HepG2 (cell line): ENCODE measurements at places on chromosomes 2 and 18.

DNA sequence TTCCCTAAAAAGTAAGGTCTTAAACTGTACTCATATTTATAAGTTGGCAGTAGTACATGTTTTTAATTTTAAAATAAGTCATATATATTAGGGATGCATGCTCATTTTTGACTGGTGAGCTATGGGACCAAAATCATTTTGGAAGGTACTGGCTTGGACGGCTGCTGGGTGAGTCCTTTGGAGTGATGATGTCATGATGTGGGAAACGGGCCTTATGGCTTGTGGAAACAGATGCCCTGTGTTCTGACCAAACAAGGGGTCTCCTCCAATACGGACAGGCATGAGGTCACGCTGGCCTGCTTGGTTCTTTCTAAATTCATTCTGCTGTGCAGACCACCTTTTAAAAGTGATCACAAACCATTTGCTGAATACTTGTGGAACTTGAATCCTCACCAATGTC is 109.2 kb upstream of the MGAT5 start:
- DNase-seq, result no peak

- DNase-seq, result no peak
Observed at GRCh38 chr2:50687327-50687726, 344.6 kb downstream of the NRXN1 start.

- DNase-seq, result no peak
Observed at GRCh38 chr18:2706903-2707302, 51.4 kb downstream of the SMCHD1 start.

DNA sequence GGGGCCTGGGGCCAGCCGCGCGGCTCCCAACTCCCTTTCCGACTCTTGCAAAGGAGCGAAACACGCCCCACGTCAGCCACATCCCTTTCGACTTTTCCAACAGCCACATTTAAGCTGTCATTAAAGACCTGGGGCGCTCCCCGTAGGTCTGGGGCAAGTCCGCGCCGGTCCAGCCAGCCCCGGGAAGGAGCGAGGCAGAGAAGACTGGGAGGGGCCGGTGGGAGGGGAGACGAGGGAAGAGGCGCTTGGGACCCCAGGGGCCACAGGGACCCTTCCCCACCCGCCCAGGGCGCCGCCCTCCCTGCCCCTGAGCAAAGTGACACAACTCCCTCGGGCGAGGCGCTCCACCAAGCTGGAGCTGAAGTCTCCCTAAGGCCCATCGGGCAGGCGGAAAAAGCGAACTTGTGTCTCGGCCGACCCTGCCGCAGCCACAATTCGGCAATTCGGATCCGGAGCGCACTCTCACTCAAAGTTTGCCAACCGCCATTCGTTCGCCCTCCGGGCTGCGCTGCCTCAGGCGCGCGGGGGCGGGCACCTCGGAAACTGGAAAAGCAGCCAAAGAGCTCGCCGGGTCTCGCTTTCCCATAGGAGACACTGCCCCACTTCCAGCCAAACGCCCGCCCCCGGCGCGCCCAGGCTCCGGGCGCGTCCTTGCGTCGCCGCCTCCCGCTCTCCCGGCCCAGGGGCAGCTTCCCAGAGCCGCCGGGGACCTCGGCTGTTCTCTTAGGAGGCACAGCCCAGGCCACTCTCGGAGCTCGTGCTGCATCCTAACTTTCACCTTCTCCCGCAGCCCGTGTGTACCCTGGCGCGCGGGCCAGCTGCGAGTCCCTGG is 1.1 kb upstream of the KCTD1 start:
- DNase-seq, result peak; percentile 12
